ENCODE measurements at places on chromosomes 3 and 15.

DNA sequence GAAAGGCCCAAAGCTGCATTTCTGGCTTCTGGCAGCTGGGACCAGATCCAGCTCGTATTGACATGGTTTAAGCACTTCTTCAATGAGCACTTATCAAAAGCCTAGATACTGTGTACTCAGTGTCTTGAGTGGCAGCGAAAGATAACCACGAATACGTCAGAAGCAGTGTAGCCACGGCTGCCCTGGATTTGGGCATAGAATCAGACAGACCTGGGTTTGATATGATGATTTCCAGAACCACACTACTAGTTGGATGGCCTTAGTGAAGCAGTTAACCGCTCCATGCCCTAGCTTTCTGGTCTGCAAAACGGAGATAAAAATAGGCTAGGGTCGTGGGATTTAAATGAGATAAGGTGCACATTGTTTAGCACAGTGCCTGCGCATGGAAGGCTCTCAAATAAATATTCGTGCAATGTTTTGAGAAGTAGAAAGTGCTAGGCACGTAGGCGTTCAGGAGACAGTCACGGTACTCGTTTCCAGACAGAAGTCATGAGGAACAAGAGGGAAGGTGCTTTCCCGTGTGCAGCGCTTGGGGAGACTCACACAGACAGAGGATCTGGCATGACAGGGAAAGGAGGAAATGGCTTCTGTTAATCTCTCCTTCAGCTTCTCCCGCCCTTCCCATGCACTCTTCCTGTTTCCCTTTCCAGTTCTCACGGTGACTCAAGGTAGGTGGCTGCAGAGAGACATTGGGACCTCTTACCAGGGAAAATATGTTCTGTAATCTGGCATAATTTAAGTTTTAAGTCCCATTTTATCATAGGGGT, 70.3 kb downstream of the CCNL1 start:
- peak; percentile 18 for DNase-seq

DNA sequence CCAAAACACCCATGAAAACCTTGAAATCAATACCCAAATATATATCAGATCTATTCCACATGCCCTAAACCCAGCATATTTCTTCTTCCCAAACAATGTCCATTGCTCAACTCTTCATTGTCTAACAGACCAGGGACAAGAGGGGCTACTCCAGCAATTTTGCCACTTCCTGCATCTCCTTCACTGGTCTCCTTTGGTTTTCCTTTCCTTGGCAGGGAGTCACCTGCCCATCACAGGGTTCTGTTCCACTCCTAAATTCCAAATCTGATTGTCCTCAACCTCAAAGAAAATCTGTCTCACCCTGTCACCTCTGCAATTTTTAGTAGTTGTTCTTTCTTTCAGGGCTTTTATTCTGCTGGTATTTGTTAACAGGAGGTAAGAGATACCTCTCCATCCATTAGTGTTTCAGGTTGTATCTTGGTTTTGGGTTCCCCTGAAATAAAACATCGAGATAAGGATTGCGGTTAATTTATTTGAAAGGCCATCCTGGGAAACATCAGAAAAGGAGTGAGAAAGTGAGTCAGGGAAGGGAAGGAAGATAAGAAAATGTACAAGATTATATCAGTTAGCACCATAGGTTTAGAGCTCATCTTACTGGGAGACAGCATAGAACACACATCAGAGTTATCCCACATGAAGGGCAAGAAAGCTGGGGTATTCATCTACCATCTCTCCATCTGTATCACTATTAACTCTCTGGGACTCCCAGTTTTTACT, 13.6 kb downstream of the ZBED2 start:
- no peak for DNase-seq

GRCh38 chr15:98874773-98875172, 132.8 kb downstream of the PGPEP1L start:
- DNase-seq, result no peak

GRCh38 chr3:71380096-71380495, 203.4 kb downstream of the FOXP1 start:
- DNase-seq, result no peak

DNA sequence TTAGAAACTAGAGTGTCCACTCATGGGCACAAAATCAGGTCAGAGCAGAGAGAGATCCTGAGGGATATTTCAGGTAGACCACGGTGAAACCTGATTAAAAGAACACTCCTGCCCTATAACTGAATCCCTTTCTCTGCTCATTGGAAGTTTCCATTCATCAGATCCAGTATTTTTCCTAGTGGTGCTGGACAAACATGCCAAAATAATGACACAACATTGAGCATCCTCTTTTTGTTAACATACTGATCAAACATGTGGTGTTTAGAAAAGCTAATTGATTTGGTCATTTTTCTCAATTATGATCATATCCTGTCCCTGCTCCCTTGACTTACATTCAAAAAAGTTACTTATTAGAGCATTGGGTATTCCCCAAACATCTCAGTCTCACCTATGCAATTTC, 27.2 kb downstream of the PTX3 start:
- DNase-seq, result no peak

DNA sequence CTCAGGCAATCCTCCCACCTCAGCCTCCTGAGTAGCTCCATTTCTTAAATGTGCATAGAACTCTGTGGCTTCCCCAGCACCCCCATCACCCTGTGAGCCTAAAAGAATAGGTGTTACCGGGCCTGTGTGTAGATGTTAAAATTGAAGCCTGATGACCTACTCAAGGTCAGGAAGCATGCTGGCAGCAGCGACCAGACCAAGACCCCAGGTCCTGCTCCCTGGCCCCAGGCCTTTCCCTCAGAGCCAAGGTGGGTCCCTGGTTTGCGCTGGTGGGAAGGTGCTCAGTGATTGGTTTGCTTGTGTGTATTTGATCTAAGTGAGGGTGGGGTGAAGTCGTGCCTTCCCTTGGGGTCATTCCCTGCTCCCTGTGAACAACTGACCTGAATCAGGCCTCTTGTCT, 18.4 kb upstream of the CRABP1 start:
- DNase-seq, result no peak

GRCh38 chr15:91625506-91625905, 228.0 kb upstream of the SLCO3A1 start:
- no peak for DNase-seq

DNA sequence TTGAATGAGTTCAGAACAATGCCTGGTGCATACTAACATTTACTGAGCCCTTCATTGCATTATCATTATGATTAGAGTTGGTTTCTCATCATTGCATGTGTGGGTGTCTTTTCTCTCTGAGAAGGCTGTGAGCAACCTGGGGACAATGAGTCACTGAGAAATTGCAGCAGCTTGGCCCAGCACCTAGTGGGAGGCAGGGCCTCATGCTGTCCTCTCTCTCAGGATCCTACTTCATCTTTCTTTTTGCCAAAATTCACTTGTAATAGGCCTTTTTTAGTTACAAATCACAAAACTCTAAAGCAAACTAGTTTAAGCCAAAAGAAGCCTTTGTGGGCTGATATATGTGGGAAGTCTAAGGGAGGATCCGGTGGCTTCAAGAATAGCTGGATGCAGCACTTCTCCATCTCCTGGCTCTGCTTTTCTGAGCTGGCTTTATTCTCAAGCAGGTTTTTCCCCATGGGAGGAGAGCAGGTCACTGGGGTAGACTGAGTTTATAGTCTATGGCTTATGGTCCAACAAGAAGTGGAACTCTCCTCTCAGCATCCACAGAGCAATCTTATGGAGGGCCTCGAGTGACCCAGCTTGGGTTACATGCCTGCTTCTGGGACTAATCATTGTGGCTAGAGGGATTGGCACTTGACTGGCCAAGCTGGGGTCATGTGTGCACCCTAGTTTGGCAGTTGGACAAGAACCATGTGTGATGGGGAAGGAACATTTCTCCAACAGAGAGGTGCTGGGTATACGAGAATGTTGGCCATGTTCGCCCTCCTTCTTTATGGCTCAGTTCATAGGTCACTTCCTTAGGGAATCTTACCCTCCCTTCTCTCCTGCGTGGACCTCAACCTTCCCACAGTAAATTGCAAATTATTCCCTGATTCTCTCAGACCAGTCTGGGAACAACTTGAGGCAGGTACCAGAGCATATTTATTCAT, 8.7 kb upstream of the CAMK1 start:
- no peak for DNase-seq

GRCh38 chr3:114323546-114324254, 29.9 kb downstream of the TIGIT start:
- DNase-seq, result no peak

DNA sequence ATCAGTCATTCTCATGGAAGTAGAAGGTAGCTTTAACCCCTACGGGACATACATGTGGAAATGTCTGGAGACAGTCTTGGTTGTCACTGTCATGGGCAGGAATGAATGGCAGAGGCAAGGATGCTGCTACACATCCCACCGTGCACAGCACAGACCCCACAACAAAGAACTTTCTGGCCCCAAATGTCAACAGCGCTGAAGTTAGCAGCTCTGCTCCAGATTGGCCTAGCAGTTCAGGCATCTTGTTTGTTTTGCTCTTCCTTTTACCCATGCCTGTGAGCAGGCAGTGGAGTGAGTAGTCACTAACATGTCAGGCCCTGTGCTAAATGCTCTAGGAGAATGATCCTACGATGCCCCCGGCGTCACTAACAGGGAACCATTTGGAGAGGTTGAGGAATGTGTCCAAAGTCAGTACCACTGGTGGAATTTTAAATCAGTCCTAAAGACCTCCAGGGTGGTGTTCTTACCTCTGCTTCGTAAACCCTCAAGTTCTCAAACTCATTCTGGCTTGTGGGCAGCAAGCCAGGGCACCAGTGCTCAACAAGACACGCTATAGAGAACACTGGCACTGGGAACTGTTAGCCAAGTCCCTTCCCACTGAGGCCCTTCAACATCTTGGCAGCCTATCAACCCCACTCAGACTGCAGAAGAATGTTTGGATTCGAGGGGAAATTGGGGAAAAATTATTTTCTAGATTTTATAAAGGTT, 142.2 kb downstream of the FOXP1 start:
- DNase-seq, result no peak

GRCh38 chr3:64094713-64095079, 71.4 kb upstream of the PSMD6 start:
- DNase-seq, result no peak

DNA sequence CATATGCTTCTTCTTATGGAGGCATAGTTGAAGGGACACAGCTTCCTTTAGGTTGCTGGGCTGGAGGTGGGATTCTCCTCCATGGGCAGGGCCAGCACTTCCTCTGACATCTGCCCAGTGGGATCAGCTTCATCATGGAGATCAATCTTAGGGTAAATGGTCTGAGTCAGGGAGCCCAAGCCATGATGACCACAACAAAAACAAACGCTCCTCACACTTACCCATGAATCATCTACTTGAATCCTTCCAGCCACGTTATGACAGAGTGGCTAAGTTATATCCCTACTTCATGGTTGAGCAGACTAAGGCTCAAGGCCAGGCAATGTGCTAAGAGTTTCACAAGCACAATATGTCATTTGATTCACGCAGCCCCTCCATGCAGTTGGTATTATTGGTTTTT, 87.2 kb upstream of the NMNAT3 start:
- DNase-seq, result no peak

GRCh38 chr3:12187448-12188327, 29.0 kb upstream of the TIMP4 start:
- DNase-seq, result no peak

- no peak for DNase-seq
These were observed 366.7 kb downstream of the NSUN3 start for GRCh38 chr3:94429517-94429916.

- DNase-seq, result no peak
These were observed 25.8 kb downstream of the ARHGEF3 start for GRCh38 chr3:56775838-56776555.

GRCh38 chr15:87167706-87168105, 1088.0 kb downstream of the AGBL1 start:
- DNase-seq, result no peak

DNA sequence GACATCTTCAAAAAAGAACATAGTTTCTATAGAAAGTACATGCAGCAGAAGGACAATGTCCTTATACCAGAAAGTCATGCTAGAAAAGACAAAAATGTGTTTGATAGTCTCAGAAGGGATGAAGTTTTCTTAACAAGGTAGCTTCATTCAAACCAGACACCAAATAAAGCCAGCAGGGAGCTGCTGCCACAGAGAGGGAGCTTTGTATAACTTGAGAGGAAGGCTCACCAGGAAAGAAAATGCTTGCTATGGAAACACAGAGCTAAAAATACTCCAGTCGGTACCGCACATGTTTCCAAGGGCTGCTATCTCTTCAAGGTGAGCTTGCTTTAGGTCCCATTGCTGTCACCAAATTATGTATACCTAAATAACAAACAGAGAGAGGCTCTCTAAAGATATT, 1074.8 kb upstream of the ALCAM start:
- DNase-seq, result no peak

- DNase-seq, result no peak
These were observed 22.6 kb upstream of the NEK10 start for GRCh38 chr3:27391796-27392195.

DNA sequence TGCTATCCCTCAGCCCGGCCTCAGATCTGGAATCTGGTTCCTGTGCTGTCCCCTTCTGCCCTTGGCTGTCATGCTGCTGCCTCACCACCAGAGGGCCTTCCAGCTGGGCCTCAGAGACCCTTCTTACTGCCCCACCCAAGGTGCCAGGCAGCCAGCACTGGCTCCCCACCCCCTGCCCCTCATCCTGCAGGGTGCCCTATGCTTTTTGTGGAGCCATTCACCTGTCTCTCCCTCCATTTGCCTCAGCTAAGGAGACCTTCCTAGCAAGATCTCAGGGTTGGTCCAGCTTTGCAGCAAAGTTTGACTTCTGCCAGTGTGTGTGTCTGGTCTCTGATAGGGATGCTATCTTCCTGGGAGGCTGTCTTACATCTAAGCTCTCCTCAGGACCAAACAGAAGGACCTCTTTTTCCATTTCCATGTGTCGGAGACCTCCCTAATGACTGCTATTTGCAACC, 1.9 kb upstream of the VWA5B2 start:
- DNase-seq, result peak; percentile 35

DNA sequence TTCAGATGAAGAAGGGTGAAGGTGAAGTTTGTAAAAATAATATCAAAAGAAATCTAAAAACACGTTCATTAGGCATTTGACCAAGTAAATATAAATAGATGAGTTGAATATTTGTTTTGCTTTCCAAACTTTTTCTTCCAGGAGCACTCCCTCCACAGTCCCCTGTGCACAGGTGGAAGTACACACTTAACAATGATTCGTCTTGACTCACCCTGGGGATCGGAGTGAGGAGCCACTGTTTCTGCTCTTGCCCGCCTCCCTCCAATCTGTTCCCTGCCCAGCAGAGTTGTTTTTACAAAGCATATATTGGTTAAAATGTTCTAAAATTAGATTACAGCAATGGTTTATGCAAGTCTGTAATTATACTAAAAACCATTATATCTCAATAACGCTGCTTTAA, 175.1 kb downstream of the PTPRG start:
- no peak for DNase-seq

DNA sequence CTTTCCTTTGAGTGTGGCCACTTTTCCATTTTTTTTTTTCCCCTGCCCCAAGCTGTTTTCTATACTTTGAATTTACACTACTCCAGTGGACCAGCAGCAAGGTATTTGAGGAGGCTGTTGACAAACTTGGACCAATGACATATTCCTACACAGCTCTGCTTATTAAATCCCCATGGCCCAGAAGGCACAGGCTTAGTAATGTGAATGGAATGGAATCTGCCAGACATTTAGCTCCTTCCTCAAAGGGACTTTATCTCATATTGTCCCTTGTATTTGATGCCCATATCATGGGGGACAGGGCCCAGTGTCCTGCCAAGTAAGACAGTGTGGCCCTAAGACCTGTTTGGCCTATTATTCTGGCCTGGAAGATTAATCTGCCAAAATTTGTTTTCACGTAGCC, 107.5 kb downstream of the CHCHD6 start:
- no peak for DNase-seq

GRCh38 chr3:44555723-44556122, 730 bp downstream of the ZKSCAN7 start:
- DNase-seq, result no peak

- no peak for DNase-seq
These were observed 528.6 kb upstream of the LMCD1 start for GRCh38 chr3:7973006-7973405.
